GM04503 (cell line): ENCODE measurements at places on chromosomes 1 and 21.

DNA sequence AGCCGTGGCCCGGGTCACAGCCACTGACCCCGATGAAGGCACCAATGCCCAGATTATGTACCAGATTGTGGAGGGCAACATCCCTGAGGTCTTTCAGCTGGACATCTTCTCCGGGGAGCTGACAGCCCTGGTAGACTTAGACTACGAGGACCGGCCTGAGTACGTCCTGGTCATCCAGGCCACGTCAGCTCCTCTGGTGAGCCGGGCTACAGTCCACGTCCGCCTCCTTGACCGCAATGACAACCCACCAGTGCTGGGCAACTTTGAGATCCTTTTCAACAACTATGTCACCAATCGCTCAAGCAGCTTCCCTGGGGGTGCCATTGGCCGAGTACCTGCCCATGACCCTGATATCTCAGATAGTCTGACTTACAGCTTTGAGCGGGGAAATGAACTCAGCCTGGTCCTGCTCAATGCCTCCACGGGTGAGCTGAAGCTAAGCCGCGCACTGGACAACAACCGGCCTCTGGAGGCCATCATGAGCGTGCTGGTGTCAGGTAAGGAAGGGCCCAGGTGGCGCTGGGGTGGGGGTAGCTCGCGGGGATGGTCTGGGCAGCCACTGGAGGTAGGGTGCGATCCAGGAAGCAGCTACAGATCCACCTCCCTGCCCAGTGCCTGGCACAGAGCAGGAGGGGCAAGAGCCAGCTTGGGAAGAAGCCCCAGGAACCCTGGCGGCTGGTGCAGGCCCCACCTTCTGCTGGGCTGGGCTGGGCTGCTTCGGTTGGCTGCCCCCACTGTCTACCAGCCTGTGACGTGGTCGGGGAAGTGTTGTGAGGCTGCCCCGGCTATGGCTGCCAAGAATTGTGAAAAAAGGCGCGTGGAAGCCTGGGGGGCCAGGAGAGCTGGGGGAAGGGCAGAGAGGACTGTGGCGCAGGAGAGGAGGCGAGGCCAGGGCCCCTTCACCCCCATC is 3.8 kb downstream of the CELSR2 start:
- no peak for DNase-seq

DNA sequence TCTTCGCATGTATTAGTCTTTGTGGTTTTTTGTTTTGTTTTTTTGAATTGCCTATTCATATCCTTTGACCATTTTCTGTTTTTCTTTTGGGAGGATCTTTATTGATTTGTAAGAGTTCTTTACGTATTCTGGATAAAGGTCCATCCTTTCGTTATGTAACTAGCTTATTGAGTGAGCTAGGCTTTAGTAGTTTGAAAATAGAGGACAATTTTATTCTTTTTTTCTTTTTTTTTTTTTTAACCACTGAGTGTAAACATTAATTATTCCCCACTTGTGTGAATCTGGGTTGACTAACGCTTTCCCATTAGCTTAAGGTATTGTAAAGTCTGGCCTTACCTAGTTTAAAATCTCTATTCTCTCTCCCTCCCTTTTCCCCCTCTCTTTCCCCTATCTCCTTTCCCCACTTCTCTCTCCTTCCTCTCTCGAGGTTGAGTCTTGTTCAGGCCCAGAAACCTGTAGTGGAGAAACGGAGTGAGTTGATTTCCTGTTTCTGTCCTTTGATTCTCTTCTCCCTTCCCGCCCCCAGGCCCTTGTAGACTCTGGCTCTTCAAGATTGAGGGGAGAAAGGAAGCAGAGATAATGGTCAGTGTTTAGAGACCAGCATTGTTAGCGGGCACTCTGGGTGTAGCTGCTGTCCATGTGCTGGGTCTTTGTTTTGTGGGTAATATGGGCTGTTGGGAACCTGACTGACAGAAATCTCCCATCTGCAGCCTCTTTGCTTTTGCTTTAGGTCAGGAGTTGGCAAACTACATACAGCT is 1.5 kb downstream of the MORC3 start:
- DNase-seq: no peak

- no peak for DNase-seq
These were observed 1536.7 kb upstream of the B3GALT2 start for GRCh38 chr1:194723067-194723466.

DNA sequence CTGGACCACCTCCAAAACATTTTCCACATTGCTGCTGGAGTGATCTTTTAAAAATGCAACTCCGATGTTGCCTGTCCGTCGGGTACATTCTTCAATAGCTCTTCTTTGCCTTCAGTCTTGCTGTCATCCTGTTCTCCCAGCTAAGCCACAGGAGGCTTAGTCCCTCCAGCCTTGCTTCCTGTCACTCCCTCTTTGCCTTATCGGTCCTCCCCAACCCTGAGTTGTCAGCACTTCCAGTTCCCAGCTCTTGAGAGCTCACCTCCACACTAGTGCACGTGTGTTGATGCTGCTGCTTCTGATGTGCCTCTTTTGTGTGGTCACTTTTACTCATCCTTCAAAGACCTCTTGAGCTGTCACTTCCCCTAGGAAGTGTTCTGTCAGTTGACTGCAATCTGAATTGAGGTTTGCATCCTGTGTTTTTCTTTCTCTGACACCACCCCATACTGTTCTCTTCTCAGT is 15.3 kb downstream of the UCK2 start:
- DNase-seq: no peak

- no peak for DNase-seq
These were observed 4.2 kb upstream of the CCDC28B start for GRCh38 chr1:32195972-32196823.

DNA sequence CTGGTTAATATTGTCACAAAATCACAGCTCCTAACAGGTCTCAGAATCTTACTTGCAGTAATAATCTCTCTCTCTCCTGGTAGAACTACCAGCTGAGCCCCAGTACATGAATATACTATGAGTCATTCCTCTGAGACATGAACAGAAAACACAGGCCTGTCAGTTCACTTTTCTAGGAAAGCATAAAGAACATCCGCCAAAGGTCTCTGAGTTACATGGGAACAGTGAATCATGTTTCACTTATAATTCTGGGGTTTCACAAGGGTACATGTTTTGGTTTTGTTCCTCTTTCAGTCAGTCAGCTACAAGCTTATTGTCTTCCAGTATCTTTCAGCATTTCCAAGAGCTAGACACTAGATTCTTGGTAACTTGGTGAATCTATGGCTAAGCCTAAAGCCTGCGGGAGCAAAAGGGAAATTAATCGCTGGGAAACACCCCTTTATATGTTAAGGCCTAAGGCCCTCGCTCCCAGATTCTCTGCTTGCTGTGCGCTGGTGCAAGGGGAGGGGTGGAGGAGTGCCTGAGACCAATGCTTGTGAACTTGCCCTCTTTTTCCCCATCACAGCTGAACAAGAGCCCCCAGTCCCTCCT is 31.7 kb downstream of the IFNGR2 start:
- peak; percentile 75 for DNase-seq

DNA sequence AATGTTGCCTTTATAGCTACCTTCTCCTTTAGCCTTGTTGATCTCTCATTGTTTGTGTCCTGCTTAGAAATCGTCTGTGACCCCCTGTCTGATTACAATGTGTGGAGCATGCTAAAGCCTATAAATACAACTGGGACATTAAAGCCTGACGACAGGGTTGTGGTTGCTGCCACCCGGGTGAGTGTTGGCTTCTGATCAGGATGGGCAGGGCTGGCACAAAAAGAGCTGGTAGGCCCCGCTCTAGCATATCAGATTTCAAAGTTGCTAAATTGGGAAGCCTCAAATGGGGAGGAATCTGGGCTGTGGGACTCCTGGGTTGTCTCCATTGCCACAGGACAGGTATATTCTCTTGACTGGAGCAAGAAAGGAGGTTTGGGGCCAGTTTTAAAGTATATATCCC is 8.4 kb downstream of the NCSTN start:
- DNase-seq: no peak

DNA sequence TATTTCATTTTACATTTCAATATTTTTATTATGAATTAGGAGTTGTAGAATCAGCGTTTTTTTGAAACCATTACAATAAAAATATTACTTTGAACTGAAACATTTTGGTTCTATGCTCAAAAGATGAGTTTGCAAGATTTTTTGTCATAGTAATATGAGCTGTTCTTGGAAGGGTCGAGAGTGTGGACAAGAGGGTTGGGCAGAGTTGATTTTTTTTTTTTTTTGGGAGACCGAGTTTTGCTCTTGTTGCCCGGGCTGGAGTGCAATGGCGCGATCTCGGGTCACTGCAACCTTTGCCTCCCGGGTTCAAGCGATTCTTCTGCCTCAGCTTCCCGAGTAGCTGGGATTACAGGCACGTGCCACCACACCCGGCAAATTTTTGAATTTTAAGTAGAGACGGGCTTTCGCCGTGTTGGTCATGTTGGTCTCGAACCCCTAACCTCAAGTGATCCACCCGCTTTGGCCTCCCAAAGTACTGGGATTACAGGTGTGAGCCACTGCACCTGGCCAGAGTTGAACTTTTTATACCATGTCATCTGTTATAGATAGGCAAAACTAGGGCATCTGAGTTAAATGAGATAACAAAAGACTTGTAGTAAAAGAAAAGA is 3.3 kb downstream of the CACYBP start:
- DNase-seq: no peak

DNA sequence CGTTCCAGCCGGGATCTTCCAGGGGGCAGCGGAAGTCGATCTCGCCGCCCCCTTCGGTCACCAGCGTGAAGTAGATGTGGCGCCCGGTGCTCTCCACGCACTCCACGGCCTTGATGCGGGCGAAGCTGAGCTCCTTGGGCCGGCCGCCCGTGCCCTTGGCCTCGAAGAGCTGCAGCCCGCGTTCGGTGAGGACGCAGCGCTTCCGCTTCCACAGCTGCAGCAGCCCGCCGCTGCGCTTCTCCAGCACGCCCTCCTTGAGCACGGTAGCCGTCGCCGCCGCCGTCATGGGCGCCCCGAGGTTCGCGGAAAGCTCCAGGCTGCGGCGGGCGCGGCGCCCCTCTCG is 516 bp downstream of the PHLDA3 start:
- DNase-seq: no peak

GRCh38 chr1:16198444-16199156 is 13.9 kb downstream of the ARHGEF19 start:
- no peak for DNase-seq

DNA sequence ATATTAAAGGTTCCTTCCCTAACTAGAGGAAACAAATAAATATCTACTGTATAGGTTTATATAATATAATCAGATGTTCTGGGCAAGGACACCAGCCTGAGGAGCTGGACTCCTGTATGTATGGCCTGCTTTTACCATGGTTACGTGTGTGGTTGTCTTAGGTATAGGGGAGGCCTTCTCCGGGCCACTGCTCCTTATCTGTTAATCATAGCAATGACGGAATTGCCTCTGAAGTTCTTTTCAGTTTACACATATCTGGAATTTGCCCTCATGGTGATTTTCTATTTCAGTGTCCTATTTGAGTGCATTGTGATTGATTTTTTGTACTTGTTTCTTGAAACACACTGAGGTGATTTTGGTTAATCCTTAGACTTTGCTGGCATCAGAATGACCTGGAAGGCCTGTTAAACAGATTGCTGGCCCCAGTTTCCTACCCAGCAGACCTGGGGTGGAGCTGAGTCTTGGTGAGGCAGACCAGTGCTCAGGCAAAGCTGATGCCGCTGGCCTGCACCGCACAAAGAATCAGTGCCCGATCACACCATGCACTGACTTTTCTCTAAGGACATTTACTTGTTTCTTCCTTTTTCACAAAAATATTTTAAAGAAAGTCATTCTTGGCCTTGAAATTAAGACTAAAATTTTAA is 18.5 kb downstream of the ABCB10 start:
- DNase-seq: no peak

GRCh38 chr1:227449051-227449450 is 114.3 kb upstream of the ZNF678 start:
- DNase-seq: no peak

DNA sequence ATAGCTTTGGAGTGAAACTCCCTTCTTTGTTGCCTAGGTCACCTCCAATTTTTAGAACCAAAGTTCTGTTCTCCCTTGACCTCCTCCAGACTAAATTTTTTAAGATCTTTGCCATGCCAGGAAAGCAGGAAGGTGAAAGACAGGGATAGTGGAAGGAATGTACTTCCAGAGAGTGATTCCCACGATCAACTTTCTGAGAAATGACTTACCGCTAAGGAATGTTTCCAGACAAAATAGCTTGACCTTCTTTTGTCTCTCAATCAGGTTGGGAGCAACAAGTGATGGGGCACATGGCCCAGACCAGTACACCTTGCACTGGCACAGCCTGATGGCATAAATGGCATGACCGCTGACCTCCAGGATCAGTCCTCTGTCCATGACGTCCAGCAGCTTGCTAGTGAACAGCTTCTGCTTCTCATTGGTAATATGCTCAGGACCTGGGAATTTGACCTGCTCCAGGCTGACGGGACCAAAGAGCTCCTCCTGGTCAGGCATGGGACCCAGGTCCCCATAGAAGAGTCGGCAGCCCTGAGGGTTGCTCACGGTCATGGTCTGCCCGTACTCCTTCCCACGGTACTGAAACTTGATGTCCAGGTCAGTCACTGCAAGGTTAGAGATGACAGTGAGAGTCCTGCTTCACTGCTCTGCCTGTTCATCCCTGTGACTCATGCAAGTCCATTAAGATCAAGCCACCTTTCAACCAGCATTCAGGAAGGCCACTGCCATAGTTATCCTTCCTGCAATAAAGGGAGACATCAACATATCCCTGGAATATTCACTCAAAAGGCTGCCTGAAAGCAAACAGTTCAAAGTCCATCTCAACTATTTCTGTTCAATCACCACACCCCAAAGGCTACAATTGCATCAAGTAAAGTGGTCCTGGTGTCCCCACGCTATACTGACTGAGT is 6.2 kb upstream of the C1orf74 start:
- no peak for DNase-seq

DNA sequence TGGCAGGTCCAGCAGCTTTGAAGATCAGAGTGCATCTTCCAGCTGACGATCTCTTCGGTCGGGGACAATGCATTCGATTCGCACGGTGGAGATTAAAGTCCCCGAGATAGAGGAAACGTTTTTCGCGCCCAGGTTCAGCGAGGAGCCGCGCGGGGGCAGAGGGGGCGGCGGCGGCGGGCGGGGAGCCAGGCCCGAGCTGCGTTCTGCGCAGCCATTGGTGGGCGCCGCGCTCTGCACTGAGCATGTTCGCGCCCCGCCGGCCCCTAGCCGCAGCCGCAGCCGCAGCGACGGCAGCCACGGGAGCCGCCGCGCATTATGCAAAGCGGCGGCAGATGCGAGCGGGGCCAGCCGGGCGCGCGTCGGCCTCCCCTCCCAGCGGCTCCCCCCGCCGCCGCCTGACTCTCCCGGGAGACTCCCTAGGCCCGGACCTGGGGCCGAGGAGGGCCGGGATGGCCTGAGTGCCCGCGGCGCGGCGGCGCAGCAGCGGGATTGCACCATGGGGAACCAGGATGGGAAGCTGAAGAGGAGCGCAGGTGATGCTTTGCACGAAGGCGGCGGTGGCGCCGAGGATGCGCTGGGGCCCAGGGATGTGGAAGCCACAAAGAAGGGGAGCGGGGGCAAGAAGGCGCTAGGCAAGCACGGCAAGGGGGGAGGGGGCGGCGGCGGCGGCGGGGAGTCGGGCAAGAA is at the start of gene FMN2:
Gene FMN2 (plus strand): TSS at position 270 of the 687 bp plus-strand sequence. CDS start 227 bp downstream, at position 497.
- DNase-seq: no peak

- DNase-seq: no peak
These were observed 35.8 kb downstream of the UBASH3A start for GRCh38 chr21:42439284-42440186.
